Ammon's horn (tissue), 1 donor: ENCODE measurements at places on chromosomes 2 and 18.

DNA sequence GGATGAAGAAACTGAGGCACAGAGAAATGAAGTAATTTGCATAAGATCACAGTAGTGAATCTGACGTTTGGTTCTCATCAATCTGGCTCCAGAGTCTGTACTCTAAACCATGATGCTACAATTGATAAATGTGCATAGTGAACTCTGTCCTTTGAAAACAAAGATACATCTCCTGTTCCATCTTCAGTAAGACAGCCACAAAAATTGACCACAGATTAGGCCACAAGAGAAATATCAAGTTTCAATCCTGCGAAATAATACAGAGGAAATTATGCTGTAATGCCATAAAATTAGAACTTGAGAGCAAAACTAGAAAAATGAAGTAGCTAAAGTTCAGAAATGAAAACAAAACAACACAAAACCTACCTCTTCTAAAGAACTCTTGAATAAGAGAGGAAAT lies 28.4 kb downstream of the FAM98A start:
- no peak for DNase-seq

DNA sequence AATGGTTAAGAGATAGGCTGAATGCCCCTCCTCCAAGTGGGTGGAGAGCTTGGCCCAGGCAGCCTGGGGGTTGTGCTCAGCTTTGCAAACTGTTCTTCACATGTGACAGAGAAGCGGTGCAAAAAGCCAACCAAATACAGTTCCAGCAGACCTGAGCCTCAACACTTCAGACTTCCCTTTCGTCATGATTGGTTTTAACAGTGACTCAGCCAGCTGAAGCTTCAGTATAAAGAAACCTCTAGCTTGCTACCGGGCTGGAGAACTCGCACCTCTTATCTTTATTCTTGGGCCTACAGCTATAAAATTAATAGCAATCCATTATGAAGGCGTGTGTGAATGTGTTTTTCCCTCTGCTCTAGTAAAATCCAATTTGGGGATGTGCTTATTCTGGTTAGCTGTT lies 20.0 kb downstream of the SETBP1 start:
- peak; percentile 44 for DNase-seq

DNA sequence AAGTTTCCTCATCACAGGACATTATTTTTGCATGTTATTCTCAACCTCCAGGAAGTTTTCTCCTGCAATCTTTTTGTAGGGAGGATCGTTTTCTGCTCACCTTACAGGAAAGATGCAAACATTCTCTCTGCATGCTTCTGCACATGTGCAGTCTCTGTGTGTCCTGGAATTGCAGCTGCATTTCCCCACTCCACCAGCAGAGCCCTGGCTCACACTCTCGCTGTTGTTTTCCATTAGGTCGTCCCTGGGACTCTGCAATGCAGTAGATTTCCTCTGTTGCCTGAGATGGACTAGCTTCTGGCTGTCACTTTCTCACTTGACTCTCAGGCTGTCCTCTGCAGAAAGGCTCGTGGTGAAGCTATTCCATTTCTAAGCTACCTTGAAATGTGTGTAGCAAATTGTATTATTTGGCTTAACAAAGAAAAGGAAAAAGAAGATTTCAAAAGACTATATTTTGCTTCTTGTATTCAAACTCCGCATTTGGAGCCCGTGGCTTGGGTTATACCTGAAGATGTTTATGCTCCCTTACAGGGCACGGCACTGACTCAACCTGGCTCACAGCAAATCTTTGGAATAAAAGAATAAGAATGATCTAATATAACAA lies 346.7 kb downstream of the RAD51AP2 start:
- peak; percentile 36 for DNase-seq

DNA sequence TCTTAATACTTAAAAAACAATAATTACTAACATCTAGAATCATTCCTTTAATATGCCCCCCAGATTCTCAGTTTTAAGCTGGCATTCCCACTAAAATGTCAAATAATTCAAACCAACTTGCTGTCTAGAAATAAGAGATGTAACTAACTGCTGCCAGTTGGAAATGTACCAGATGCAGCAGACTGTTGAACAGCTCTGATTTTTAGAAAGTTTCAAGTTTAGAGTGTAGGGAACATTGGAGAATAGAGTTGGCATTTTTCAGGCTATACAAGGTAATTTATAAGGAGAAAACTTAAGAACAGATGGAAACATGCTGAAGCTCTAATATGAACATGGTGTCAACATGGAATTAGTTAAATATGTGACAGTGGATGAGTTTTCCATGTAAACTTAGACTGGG lies 101.4 kb downstream of the PTRHD1 start:
- DNase-seq, result peak; percentile 11

DNA sequence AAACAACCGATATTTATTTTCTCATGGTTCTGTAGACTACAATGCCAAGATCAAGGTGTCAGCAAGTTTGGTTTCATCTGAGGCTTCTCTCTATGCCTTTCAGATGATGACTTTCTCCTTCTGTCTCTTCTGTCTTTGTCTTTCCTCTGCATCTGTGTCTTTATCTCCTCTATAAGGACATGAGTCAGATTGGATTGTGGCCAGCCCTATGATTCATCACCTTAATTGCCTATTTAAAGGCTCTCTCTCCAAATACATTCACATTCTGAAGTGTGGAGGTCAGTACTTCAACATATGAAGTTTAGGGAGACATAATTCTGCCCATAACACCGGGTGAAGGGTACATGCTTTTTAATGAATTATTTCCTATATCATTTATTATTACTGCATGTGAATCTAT lies 71.2 kb upstream of the CNTNAP5 start:
- DNase-seq, result no peak

DNA sequence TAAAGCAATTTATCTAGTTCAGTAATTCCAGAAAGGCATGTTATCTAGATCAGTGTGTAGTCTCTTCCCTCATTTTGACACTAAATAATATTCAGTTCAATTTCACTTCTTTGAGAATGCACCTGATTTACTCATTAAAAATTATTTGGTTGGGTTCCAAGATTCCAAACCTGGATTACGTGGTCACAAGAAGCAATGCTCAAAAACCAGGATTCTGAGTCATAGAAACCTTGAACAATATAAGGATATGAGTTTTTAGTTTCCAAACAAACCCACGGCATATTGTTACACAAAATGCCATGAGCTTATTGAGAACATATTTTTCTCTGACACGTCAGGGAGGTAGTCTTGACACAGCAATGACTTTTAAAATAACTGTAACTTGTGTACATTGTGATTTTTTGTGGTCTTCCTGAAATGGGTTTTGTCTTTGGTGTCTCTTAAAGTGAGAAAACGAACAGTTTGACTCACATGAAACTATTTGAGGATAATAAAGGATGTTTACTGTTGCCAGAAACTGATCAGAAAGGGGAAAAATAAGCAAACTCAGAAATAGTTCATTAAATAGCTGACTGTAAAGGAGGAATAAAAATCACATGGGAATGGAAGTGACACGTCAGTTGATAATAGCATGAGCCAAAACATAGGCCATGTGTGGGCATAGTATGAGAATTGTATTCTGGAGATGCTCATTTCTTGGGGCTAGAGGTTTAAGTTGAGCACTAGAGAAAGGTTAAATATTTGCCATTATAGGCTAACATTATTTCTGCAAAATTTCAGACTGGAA lies 617.7 kb upstream of the CDH2 start:
- no peak for DNase-seq

- no peak for DNase-seq
These were observed 34.2 kb downstream of the MRPL35 start for GRCh38 chr2:86233436-86233835.

DNA sequence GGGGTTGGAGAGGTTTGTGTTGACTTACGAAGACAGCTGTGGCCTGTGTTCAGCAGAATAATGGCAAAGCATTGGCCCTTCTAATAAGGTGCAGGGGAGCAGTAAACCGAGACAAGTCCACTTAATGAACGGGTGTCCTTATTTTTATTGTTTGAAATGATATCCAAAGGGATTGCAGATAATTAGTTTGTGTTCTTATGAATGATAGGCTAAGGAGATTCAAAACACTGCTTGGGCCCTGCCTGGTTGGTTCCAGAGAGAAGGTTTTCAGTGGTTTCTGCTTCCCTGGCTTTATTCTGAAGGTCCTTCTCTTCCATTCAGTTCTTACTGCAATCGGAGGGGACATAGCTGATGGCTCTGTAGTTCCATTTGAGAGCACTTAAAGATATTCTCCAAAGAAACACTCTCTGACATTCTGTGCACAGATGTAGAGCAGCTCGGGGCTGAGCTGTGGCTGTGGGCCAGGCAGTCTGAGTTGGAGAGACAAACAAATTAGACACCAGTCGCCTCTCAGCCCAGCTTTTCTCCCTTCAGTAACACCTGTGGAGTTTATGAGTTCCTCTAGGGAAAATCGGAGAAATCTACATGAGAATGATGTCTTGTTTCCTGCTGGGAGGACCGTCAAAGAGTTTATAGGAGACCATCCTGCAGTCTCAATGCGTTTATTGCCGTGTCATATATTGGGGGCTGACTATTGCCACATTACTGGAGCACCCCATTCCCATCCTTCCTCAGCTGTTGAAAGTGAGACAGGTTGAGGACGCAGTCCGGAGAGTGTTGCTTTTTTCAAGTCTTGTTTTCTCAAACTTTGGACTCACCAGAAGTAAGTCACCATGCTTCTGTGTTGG lies 6.5 kb downstream of the GREB1 start:
- DNase-seq, result peak; percentile 68

DNA sequence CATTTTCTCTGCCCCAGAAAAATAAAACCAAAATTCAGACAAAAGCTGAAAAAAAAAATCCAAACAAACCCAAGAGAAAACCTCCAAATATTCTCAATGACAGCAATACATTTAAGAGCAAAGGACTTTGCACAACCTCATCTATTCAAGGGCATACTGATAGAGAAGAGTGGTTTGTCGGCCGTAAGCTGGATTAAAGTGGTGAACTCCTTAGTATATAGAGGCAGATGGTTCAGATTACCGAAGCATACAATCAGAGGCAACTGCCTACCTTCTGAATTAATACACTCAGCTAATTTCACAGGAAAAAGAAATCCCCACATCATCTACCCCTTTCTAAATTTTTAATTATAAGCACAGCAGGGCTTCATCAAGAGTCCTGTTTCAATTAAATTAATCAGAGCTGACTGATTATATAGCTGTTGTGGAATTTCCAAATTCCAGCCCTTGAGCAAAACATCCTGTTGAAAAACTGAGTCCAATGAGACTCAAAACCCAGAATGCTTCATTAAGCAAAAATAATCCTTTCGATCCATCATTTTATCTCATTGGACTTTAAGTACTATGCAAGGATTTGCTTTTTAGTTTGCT lies at the start of gene CPLX4:
Gene CPLX4 (minus strand): TSS at position 190 of the 591 bp plus-strand sequence. CDS start 187 bp downstream, at position 3.
- no peak for DNase-seq

- DNase-seq, result no peak
These were observed 100.1 kb downstream of the PLCL1 start for GRCh38 chr2:197904446-197904845.

DNA sequence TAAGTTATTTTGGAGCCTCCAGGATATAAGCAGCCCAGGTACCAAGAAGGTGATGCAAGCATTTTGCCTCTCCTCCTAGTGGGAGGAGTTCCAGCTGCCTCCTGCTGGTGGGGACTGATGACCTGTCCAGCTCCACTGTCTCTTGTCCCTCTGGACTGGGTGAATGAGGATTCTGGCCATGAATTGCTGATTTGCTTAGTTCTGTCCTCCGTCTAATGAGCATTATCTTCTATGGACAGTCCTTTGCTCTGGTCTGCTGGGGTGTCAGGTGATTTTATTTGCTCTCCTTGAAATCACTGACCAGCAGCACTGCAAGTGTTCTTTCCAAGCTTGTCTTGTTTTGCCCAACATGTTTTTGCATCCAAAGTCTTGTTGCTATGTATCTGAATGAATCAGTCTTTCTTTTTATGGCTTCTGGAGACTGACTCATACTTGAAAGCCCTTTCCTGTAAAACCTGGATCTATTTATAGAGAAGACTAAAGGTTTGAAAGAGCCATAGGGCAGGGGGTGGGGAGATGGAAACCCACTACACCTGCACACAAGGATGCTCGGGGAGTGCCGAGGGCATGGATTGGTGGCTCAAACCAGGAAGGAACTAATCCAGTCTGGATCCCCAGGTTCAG lies 40.5 kb upstream of the EFHD1 start:
- no peak for DNase-seq

- no peak for DNase-seq
These were observed 179.9 kb upstream of the NETO1 start for GRCh38 chr18:73047688-73048087.

DNA sequence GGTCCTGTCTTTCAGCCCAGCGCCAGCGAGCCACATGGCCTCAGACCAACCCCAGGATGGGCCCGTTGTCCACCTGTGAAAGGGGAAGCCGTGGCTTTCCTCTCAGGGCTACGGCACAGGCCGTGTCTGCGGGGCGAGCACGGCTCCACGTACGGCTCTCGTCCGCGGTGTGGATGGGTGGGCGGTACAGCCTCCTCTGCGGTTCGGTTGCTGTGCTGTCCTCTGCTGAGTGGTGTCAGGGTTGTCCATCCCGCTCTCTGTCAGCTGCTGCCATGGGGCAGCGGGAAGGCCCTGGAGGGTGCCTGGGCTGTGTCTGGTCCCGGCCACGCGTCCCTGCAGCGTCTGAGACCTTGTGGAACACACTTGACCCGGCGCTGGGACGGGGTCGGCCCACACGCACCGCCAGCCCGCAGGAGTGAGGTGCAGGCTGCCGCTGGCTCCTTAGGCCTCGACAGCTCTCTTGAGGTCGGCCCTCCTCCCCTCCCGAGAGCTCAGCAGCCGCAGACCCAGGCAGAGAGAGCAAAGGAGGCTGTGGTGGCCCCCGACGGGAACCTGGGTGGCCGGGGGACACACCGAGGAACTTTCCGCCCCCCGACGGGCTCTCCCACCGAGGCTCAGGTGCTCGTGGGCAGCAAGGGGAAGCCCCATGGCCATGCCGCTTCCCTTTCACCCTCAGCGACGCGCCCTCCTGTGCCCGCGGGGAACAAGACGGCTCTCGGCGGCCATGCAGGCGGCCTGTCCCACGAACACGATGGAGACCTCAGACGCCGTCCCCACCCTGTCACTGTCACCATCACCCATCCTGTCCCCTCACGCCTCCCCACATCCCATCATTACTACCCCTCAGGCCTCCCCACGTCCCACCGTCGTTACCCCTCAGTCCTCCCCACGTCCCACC lies 128.7 kb downstream of the NFATC1 start:
- no peak for DNase-seq

DNA sequence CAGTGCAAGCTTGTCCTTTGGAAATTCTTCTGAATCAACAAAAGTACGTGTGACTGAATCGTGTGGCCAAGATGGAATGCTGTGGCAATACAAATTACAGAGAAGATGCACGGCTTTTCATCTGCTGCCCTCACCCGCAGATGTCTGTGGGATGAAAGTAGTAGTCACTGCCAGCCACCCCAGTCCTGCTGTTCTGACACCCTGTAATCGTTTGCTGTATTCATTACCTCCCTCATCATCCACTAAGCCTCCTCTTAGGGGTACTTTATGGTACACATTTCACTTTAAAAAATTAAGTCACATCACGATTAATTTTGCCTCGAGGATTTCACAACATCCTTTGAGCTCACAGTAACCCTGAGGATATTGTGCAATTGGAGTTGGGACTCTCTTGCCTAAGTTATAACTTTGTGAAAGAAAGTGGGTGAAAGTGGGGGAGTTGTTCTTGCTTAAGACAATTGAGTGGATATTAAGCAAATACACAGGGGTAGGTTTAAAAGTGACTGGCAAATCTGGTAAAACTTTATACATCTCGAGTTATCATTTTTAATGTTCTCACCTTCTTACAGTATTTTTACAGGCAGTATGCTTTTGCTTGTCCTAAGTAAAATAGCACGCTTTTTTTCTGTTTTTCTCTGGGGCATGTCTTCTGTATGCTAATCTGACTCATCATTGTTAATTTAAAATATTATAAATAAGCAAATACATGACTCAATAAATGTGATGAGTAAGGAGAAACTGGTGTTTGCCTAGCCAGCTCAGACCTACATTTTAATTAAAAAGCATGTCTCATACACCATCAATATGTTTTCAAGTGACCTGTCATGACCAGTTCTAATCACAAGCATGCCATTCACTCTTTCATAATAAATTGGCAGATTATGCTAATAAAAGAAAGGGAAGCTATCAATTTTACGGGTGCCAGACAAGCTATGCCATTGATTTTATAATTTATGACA lies 680.9 kb downstream of the IRS1 start:
- peak; percentile 52 for DNase-seq
